HEK293T (cell line): ENCODE measurements at places on chromosomes 1 and 21.

DNA sequence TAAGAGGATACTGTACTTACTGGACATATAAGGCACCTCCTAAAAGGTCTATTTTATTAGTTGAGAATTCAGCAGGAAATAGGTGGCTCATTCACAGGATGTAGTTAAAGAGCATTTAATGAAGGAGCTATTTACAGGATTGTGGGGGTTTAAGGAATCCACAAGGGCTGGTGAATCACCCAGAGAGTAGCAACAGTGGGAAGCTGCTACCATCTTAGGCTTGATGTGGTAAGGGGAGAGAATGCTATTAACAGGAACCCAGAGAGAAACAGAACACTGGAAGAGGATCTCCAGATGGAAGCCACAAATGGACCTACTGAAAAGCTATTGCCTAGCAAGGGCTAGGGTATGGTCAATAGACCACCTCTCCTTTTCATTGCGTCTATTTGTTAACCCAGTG, 52.0 kb upstream of the COL11A1 start:
- no peak for DNase-seq

GRCh38 chr1:201631037-201631436, 92.1 kb downstream of the NAV1 start:
- no peak for DNase-seq

DNA sequence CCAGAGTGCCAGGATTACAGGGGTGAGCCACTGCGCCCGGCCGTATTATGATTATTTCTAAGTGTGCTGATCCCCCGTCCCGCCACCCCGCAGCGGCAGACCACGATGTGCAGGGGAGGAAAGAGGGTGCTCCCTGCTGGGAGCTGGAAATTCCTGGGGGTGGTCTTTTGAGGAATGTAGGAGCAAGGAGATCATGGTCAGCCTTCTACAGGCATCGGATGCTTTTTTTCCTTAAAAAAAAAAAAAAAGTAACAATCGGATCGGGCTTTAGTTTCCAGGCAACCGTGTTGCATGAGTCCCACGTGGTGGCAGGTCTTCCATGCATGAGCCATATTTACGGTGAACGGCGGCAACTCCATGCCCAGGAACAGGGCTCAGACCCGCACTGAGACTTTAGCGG, 74.2 kb upstream of the COX20 start:
- DNase-seq: no peak

GRCh38 chr1:213399695-213400094, 348.7 kb downstream of the RPS6KC1 start:
- DNase-seq: no peak

DNA sequence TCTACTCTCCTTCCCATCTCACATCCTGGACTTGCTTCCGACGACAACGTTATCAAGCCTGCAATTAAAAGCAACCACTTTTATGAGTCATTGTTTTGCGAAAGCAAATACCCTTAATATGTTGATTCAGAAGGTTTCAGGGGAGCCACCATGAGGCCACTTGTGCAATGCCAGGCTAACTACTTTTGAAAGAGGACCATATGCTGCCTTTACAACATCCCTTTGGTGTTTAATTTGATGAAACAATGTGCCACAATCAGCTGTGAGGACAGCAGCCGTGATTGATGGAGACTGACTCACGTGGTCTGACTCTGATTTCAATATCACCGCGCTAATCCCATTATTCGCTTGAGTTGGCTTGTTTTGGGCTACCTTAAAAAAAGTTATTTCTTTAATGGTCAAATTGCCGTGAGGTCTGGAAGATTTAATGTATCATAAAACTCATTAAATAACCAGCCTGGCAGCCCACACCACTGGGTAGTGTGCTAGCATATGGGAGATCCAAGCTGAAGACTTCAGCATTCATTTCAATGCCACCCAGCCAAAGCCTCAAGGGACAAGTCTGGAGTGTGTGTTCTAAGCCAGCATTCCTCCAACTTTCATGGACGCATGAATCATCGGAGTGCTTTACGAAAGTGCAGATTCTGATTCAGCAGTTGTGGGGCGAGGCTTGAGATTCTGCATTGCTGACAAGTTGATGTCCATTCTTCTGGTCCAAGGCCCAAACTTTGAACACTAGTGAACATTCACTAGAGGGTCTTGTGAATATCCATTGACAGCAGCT, 73.3 kb upstream of the PAXBP1 start:
- DNase-seq: peak; percentile 24
